ENCODE measurements at places on chromosomes 3 and 15.

- no peak for DNase-seq
Observed at GRCh38 chr15:52154896-52155865, 36.0 kb downstream of the GNB5 start.

DNA sequence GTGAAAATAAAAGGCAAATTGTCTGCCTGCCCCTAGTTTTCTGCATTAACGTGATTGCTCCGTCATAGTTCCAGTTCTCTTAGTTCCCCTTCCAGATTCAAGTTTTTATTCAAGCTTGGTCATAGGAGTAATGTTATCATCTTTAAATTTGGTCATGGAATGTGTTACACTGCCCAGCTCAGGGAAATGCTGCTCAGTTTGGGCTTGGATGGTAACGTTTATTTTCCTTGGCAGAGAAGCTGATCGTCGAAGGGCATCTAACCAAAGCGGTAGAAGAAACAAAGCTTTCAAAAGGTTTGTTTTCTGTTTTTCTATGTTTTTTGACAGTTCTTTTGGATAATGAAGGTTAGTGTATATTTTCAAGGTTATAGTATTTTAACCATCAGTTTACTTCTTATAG lies 118.4 kb upstream of the FLNB start:
- DNase-seq = no peak

DNA sequence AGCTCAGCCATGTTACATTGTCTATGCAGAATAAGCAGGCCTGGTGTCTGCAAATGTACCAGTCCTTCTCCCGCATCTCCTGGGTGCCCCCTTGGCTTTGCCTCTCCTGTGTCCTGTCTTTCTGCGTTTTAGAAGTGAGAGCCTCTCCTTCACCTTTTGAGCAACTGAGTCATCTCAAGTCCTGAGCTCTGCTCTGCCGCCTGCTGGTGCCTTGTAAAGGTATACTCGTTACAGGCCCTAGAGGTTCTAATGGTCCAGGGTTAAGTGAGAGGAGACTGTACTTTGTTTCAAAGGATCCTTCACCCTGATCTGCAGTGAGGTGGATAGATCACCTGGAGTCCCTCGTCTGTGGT lies 12.6 kb downstream of the GHRL start:
- no peak for DNase-seq

- DNase-seq = no peak
Observed at GRCh38 chr15:56244038-56244810, 545 bp upstream of the RFX7 start.

GRCh38 chr3:27939940-27940339 lies 217.8 kb upstream of the EOMES start:
- DNase-seq = peak; percentile 35

DNA sequence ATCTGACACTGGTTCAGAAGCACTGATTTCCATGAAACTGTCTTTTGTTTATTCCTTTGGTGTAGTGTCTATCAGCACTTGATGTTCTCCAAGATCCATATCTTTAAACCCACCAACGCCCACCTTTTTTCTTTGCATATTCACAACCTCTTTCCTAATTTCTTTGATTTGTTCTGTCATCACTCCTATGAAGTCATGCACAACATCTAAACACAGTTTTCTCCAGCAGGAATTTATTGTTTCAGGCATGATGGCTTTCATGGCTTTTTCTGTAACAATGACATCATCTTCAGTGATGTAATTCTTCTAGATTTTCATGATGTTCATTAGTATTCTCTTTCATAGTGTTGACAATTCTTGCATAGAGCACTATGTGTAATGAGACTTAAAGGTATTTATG lies 219.6 kb upstream of the POU1F1 start:
- DNase-seq = no peak

GRCh38 chr3:30344288-30344687 lies 262.1 kb upstream of the TGFBR2 start:
- no peak for DNase-seq

GRCh38 chr3:157527131-157527881 lies 24.1 kb upstream of the VEPH1 start:
- DNase-seq = no peak

GRCh38 chr3:126053513-126053912 lies 30.4 kb downstream of the SLC41A3 start:
- DNase-seq = no peak

Data from GM04503 (cell line).